Urinary bladder (tissue), 4 donors: ENCODE measurements at places on chromosomes 1 and 21. TPM values are rescaled to one million over a fixed set of nuclear protein-coding genes. Genes with fewer than 3 reads are reported as not detected.

- DNase-seq: no peak
These were observed 106.8 kb upstream of the FAM78B start for GRCh38 chr1:166273618-166274017.

Gene GNAT2
- total RNA-seq: not detected

- no peak for DNase-seq
These were observed 299.7 kb downstream of the OLFM3 start for GRCh38 chr1:101697072-101697471.

DNA sequence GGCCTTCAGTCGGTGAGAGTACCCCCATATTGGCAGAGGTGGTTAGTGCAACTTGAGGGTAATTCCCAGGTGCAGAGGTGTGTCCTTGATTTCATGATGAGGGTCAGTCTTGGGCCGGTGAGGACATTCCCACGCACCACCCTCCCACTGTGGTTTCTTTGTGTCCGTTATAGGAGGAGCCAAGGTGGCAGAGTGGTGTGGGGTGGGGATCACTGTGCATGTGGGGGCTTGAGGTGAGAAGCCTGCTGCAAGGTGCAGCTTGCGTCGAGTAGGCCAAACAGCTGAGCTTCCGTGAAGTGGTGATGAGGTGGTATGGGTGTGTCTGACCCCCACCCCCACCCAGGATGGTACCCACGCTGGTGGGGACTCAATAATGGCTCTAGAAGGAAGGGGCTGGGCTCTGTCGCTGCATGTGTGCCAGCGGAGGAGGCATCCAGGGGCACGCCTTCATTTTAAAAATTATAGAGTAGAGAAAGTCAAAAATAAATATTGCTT is 6.2 kb downstream of the PTPRF start:
- no peak for DNase-seq

DNA sequence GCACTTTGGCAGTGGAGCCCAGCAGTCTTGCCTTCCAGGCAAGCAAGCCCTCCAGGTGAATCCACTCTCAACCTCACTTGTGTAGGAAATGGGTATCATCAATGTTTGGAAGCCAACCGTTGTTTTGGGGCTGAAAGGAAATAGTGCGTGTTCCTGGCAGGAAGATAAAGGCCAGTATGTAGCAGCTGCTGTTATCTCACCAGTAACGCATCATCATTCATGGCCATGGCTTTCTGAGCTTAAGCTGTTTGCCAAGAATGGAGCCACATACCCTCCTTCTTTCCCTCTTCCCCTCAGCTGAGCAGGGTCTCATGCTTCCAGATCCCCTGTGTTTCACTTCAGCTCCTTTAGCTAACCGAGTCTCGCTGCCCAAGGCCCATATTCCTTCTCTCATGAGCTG is 2.2 kb upstream of the PDPN start:
- no peak for DNase-seq
